AG10803 (cell line): ENCODE measurements at places on chromosomes 7 and 10.

- peak; percentile 82 for DNase-seq
These were observed at the start of gene DIP2C for GRCh38 chr10:689452-690371. TSS of gene DIP2C (minus strand) at chr10:689668. CDS start at chr10:689578, 90 bp downstream.

- no peak for DNase-seq
These were observed 3.6 kb downstream of the ADCK2 start for GRCh38 chr7:140676306-140676705.

GRCh38 chr10:132313305-132313704 is 5.6 kb upstream of the STK32C start:
- DNase-seq = no peak

GRCh38 chr7:73515178-73515577 is 6.9 kb downstream of the BAZ1B start:
- DNase-seq = no peak

DNA sequence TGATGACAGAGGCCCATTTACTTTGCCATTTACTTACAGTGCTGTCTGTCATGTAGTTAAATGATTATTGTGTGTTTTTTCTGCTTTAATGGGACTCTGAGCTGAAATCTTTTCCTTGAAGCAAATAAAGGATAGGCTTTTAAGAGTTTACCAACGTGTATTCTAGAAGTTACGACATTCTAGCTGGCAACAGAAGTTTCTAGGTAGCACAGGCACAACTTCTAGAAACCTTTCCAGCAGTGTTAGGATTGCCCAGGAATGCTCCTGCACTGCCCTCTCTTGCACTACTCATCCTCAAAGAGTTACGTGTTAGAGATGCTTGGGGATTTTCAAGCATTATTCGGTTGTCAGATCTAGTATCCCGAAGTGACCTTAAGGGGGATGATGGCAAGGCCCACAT is 42.5 kb upstream of the TMEM236 start:
- DNase-seq = no peak

DNA sequence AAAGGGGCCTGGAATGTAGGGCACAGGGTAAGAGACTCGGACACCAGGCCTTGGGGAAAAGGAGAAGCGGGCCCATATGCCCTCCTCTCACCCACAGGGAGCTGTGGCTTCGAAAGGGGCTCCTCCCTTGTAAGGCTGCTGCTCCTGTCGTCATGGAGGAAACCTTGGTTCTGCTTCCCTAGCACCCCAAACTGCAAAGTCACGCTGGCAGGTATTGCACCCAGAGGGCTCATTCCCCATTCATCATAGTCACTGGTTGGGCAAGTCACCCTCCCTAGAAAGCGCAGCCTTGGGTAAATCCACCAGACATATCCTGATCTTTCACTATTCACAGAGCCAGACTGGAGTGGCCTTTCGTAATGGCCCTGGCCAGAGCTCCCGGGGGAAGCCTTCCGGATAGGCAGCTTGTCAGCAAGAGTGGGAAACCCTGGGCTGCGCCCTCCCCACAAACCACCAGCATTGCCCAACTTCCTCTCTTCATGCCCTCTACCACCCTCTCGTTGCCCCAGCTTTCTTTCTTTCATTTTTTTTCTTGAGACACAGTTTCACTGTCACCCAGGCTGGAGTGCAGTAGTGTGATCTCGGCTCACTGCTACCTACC is 121.0 kb downstream of the HIP1 start:
- DNase-seq = peak; percentile 51

DNA sequence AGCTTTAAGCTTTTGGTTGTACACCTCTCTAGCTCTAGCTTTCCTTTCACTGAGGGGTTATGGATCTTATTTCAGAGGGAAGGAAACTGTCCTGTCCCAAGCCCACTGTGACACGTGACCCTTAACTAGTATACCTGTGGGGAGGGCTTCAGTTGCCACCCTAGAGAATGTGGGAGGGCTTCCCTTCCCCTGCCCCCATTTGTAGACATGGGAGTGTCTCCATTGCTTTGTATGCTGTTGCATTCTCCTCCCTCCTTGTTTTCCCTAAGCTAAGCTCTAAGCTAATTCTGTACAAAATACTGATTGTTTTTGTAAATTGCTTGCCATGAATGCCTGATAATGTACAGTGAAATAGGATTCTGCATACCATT is 11.2 kb downstream of the LUC7L2 start:
- DNase-seq = no peak

- DNase-seq = peak; percentile 74
These were observed 209.4 kb upstream of the KLF14 start for GRCh38 chr7:130943336-130943901.

GRCh38 chr7:150848561-150849115 is 3.7 kb upstream of the AOC1 start:
- no peak for DNase-seq

- DNase-seq = peak; percentile 56
These were observed 427.1 kb downstream of the TNS3 start for GRCh38 chr7:47154791-47155190.

DNA sequence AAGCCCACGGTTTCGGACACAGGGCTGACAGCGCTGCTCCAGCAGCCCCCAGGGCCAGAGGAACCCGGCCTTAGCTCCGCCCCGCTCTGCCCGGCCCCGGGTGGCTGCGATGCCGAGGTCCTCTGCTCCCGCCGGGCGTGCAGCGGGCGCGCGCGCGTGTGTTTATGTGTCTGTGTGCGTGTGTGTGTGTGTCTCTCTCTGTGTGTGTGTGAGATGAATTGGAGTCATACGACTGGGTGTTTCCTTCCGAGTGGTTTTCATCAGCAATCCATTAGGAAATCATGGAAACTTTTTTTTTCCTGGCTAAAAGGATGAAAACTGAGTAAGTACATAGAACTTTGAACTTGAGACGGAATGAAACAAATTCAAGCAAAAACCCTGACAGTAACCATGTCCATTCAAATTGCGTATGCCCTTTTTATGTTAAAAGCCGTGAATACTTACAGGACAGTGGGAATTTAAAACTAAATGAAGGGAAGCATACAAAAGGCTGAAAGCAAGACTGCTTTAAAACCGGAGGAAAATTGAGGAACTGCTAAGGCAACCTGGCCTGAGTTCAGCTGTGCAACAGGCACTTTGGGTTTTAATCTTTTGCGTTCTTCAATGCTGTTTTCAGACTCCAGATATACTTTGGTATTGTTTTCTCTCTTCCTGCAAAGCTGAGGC is at the start of gene CPED1:
TSS of gene CPED1 (plus strand) at position 121 of the 666 bp plus-strand sequence. CDS start 911 bp downstream, outside the sequence.
- peak; percentile 86 for DNase-seq

- peak; percentile 79 for DNase-seq
These were observed 175.1 kb downstream of the SEPTIN7 start for GRCh38 chr7:35975851-35976454.

- no peak for DNase-seq
These were observed 2.5 kb downstream of the H2BK1 start for GRCh38 chr7:151207804-151208203.
